ENCODE measurements at places on chromosomes 6 and 20.

GRCh38 chr6:135624402-135625295, 127.1 kb upstream of the AHI1 start:
- no peak for DNase-seq

GRCh38 chr6:107820338-107821261, 3.5 kb downstream of the SCML4 start:
- no peak for DNase-seq

- DNase-seq = no peak
Measured at GRCh38 chr20:35669221-35669620, 4.5 kb upstream of the CPNE1 start.

DNA sequence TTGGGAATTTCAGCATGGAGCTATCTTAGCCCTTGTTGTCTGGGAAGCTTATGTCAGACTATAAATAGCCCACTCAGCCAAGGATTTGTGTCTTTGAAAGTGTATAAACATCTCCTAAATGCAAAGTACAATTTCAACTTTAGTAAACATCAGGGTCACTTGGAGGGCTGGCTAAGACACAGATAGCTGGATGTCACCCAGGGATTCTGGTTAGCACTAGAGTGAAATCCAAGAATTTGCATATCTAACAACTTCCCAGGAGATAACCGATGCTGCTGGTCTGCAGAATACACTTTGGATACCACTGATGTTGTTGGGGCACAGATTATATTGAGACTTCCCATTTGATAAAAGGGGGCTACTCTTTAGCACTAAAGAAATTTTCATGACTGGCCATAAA, 130.9 kb downstream of the PAX1 start:
- DNase-seq = no peak

DNA sequence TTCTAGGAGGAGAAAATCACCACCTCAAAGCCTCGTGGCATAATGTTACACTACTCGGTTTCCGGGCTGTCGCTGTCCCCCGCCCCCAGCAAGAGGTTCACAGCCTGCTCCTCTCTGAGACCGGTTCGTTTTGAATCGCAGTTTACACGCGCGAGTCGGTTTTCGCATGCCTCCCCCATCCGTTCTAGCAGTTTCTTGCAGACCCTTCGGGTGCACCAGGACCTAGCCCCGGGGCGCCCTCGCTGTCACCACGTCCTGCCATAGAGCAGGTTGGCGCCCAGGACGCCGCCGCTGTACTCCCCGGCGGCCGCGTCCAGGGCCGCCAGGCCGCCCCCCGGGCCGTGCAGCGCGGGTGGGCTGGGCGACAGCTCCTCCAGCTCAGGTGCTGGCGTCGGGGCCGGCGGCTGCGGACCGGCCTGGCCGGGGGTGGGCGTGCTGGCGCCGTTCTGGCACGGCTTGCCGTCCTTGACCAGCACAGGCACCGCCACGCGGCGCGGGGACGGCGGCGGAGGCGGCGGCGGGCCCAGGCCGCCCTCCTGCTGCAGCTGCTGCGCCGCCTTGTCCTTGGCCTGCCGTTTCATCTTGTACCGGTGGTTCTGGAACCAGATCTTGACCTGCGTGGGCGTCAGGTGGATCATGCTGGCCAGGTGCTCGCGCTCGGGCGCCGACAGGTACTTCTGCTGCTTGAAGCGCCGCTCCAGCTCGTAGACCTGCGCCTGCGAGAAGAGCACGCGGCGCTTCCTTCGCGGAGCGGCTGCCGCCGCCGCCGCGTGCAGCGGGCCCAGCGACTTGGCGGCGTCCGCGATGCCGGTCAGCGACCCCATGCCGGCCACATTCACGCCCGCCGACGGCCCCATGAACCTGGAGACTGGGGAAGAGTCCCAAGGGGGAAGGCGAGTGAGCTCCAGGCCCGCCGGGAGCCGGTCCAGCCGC, 1.4 kb downstream of the NKX2-4 start:
- DNase-seq = peak; percentile 4

DNA sequence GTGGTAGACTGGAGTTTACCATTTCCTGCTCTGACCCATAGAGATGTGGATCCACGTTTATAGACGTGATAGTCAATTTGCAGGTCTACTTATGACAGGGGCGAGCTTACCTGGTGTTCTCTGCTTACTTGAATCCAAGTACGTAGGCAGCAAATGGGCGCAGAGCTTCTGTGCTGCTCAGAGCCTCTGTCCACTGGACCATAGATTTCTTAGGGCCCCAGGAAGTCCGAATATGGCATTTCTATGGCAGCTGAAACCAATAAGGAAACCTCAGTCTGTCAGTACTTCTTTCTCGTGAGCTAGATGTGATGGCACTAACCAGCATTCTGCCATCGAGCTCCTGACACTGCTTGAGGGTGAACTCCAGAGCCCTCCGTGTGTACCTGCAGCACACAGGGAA, 19.5 kb upstream of the NPEPL1 start:
- no peak for DNase-seq

DNA sequence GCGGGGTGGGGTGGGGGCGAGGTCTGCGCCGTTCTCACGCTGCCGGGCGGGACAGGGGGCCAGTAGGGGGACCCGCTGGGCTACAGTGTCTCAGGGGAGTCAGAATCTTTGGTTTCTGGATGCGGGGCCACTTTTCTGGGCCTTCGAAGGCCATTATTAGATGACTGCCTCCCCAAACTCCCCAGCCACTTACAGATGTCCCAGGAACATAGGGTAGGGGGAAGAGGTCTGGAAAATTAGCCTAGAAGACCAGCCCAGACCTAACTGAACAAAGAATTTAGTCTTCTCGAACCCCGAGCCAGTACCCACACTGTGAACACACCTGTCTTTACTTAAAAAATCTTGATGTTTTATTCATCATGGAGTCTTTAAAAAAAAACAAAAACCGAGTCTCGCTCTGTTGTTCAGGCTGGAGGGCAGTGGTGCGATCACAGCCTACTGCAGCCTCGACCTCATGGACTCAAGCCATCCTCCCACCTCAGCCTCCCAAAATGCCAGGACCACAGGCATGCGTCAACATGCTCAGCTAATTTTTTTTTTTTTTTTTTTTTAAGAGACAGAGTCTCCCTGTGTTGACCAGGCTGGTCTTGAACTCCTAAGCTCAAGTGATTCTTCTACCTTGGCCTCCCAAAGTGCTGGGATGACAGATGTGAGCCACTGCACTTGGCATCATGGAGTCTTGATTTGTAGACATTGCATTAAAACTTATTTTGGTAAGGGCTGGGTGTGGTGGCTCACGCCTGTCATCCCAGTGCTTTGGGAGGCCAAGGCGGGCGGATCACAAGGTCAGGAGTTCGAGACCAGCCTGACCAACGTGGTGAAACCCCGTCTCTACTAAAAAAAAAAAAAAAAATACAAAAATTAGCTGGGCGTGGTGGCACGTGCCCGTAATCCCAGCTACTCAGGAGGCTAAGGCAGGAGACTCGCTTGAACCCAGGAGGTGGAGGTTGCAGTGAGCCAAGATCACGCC, 3.3 kb upstream of the SLC29A1 start:
- no peak for DNase-seq

DNA sequence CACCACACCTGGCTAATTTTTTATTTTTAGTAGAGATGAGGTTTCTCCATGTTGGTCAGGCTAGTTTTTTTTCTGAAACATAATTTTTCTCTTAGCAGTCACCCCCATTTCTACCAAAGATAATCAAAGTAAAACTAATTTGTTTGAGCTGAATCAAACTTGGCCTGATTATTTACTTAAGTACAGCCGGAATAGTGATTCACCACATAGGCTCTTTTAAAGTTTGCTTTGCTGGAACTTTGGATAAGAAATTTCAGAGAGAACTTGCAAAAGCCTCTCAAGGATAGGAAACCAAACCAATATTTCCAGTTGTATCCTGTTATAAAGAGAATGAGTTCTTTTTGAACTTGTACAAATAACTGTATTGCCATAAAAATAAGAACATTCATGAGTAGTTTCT, 105.0 kb upstream of the SYNCRIP start:
- DNase-seq = no peak

DNA sequence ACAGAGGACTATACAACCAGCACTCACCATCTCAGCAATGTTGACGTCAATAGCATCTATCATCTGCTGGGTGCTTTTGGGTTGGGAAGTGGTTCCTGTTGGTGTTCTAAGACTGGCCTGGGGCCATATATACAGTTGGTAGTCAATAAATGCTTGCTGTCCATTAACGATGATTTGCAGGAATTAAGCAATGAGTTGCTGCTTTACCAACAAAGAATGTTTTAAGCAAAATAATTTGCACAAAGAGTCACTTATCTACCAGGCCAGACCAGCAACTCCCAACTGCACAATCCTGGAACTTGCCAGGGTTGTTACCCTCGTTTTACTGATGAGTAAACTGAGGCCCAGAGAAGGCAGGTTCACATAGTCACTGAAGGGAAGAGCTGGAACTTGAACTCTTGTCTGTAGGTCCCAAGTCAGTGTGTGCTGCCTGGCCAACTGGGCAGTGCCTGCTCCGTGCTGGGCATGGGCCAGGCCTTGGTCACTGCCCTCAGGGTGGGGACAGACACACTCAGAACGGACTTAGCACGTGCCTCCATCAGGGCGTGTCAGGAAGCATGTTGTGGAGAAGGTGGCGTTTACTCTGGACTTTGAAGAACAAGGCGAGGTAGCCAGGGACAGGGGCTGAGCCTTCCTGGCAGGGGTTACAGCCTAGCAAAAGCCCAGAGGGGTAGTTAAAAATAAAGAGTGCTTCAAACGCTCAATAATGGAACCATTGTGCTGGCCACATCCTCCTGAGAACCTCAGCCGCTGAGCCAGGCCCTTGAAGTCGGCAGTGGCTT, 2.5 kb upstream of the SRC start:
- no peak for DNase-seq

DNA sequence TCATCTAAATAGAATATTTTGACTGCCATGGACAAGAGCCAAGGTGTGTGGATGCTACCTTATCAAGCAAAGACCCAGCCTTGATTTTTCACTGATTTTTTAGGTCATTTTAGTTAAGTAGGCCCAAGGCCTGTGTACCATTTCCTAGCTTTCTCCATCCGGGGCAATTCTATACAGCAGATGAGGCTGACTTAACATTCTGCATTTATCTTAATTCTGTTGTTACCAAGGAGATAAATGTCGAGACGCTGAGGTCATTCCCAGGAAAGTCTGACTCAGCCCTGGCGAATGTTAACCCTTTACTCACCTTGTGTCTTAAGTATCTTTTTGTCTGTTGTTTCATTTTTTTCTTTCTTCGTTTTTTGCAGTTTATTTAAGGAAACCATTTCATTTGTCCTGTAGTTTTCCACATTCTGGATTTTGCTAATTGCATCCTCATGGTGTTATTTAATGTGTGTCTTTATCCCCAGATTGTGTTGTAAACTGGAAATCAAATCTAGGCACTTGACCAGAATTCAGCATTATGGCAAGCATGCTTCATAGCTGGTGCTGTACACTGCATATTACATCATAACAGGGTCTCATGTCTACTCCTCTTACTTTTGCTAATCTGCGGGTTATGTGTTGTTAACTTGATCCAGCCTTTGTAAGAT, 277.0 kb downstream of the CDKAL1 start:
- DNase-seq = no peak

- DNase-seq = no peak
Measured at GRCh38 chr20:44970243-44970757, 4.0 kb downstream of the STK4 start.

DNA sequence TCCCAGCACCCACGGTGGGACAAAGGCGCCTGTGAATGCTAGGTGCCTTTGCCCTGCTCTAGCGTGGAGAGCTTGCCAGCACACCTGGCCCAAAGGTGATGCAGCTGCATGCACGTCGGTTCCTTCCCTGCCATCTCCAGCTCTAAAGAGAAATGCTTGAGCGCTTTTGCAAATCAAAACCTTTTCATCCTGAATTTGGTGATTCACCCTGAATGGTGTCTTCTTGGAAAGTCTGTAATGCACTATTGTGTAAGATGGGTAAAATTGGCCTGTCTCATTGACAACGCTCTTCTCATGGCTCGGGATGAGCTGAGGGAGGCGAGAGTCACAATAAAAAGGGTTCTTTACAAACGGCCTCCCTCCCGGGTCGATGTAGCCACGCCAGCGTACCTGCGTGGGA, 103.1 kb upstream of the ID4 start:
- DNase-seq = no peak

All from germinal center (tissue), 1 donor.